ENCODE measurements at places on chromosomes 16 and 17.
A peak's percentile ranks its signal among the peaks of the same experiment; 100 is the strongest.

DNA sequence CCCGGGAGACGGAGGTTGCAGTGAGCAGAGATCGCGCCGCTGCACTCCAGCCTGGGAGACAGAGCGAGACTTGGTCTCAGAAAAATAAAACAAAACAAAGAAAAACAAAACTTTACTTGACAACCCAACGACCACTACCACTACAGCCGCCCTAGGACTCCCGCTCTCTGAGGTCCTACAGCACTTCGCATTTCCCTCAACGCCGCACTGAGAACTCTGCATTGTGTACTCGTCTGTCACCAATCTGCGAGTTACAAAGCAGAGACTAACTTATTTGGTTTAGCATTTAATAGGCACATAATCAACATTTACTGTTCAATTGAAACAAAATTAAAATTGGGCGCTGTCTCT is 479 bp upstream of the ZNF207 start:
- no peak for DNase-seq

DNA sequence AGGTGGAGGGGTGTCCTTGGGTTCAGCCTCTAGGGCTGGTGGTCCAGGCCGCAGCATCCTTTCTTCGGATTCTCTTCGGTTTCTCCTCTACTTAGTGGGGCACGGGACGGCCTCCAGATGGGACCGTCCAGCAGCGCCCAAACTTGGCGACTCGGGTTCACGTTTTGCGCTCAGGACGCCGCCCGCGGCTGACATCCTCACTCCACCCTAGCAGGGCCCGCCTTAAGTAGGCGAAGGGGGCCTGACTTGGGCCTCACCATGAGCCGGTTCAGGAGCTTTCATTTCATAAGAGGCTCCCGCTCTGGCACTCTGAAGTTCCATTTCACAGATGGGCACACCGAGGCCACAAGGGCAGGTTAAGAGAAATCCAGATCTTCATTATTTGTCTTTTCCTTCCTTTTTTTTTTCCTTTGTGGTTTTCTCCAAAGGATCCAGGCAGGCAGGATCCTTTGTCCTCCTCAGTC is 141.2 kb downstream of the SEC14L1 start:
- DNase-seq: no peak

DNA sequence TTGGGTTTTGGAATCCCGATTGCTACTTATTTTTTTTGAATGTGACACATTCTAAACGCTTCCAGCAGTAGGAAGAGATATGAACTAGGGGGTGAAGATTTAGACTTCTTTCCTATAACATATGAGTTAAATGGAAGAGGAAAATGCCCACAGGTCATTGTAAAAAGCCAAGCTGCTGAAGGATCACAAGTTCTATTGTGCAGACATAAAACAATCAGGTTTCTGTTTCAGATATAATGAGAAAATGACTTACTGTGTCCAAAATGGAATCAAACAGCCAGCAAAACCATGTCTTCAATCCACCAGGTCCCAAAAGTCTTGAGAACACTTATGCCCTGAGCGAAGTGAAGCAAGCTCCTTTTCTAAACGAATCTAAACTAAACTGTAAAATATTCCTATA is 157.0 kb upstream of the SOX9 start:
- no peak for DNase-seq

DNA sequence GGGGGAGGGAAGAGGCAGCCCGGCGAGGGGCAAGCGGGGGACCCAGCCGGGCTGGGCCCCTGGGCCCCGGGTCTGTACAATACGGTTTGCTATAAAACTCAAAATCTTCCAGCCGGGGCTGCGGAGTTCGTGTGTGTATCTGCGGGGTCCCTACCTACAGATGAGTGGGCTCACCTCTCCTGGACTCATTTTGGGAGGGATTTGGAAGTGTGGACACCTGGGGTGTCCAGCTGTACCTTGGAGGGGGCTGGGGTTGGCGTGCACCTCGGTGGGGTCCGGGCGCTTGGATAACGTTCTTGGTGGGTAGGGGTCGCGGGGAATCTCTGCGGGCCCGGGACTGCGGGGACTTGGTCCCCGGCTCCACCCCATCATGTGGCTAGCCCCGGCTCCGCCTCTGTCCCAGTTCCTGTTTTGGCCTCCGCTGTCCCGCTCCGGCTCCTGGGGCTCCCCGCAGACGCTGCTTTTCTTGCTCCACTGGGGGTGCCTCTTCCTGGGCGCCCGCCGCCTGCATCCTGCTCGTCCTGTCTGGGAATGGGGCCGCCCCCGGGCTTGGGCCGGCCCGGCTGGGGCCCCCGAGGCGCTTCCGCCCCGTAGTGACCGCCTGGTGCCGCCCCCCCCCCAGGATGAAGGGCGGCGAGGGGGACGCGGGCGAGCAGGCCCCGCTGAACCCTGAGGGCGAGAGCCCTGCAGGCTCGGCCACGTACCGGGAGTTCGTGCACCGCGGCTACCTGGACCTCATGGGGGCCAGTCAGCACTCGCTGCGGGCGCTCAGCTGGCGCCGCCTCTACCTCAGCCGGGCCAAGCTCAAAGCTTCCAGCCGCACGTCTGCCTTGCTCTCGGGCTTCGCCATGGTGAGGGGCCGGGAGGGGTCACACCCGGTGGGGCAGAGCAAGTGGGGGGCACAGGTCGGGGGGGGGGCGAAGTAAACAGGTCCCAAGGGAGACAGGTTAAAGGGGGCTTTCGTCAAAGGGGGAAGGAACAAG is at the start of gene ORAI3:
ORAI3 (plus strand) TSS at position 402 of the 983 bp plus-strand sequence; CDS start at position 624, 222 bp downstream.
- DNase-seq: peak; percentile 39

GRCh38 chr16:1311738-1312466 is 2.5 kb downstream of the UBE2I start:
- DNase-seq: no peak

GRCh38 chr17:49996495-49997300 is 1.7 kb upstream of the DLX3 start:
- DNase-seq: peak; percentile 60

- no peak for DNase-seq
Measured at GRCh38 chr17:27985736-27986399, 56.6 kb upstream of the NLK start.

GRCh38 chr17:75270966-75271232 is at the start of gene MIF4GD:
Gene MIF4GD, minus strand, starts transcription at chr17:75271231. Its CDS starts 1,036 bp downstream, at chr17:75270195.
- DNase-seq: no peak

GRCh38 chr16:63981639-63982038 is 1140.2 kb downstream of the CDH11 start:
- DNase-seq: no peak

DNA sequence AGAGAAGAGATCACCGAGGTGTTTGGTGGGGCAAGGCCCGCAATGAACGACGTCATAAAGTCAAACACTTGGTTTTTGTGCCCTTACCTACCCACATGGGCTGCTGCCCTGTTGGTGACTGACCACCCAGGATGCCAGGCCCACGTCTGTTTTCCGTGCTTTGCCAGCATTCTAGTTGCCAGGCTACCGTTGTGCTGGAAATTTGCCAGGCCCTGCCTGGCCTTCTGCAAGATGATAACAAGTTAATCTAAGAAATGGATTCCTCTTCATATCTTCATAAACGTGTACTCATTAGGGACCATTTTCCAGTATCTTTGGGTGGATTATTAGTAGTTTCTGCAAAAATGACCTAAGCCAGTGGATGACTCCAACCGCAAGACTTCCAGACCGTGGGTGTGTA is 35.4 kb downstream of the SLC6A4 start:
- DNase-seq: no peak

- DNase-seq: peak; percentile 21
Measured at GRCh38 chr17:77140878-77141767, at the start of gene SEC14L1. Gene SEC14L1, plus strand, starts transcription at chr17:77140969. Its CDS starts 2,628 bp downstream, at chr17:77143597.

- no peak for DNase-seq
Measured at GRCh38 chr16:86593913-86594620, 15.7 kb downstream of the FOXL1 start.
